ENCODE measurements at places on chromosomes 1 and 21. TPM values are rescaled to one million over a fixed set of nuclear protein-coding genes. Genes with fewer than 3 reads are reported as not detected.

TRAPPC10 gene
- 21.6 TPM for total RNA-seq

CBR1 gene
- total RNA-seq, result 111 TPM

SIPA1L2 gene
- 16.6 TPM for total RNA-seq

TNFSF18 gene
- total RNA-seq, result not detected

CACNA1S gene
- not detected for total RNA-seq

ZMYND12 gene
- 0.26 TPM for total RNA-seq

DUSP12 gene
- 61.9 TPM for total RNA-seq

ATPAF1 gene
- total RNA-seq, result 33.5 TPM

FAM72D gene
- 0.13 TPM for total RNA-seq

OPTC gene
- not detected for total RNA-seq

NBPF4 gene
- not detected for total RNA-seq

S100A9 gene
- total RNA-seq, result 735 TPM

ATP6V1G3 gene
- not detected for total RNA-seq

GJB5 gene
- total RNA-seq, result 95.8 TPM

JAM2 gene
- not detected for total RNA-seq

PDIK1L gene
- 8.4 TPM for total RNA-seq

PRAMEF11 gene
- not detected for total RNA-seq

HSF2BP gene
- 5.8 TPM for total RNA-seq

FAM72C gene
- not detected for total RNA-seq

TMEM52 gene
- 1.4 TPM for total RNA-seq

CNKSR1 gene
- total RNA-seq, result 11.8 TPM

NBPF11 gene
- total RNA-seq, result 4.6 TPM

SLC6A9 gene
- 13.4 TPM for total RNA-seq

ZNF687 gene
- total RNA-seq, result 12.8 TPM

DYNLT5 gene
- not detected for total RNA-seq

LMNA gene
- total RNA-seq, result 638 TPM

PLPPR5 gene
- not detected for total RNA-seq

CAMK1G gene
- total RNA-seq, result not detected

FCRL4 gene
- not detected for total RNA-seq

ADAMTS4 gene
- not detected for total RNA-seq

ECM1 gene
- 5.8 TPM for total RNA-seq

KRTAP7-1 gene
- not detected for total RNA-seq

USH2A gene
- not detected for total RNA-seq

VANGL2 gene
- 2.3 TPM for total RNA-seq

KCNC4 gene
- 0.53 TPM for total RNA-seq

CHI3L1 gene
- total RNA-seq, result 0.79 TPM

SPRR2F gene
- total RNA-seq, result not detected

DMBX1 gene
- not detected for total RNA-seq

PIP5K1A gene
- total RNA-seq, result 44.0 TPM

FAM131C gene
- 0.77 TPM for total RNA-seq

PCNX2 gene
- total RNA-seq, result 30.3 TPM

FGR gene
- 1.1 TPM for total RNA-seq

RGS8 gene
- total RNA-seq, result not detected

ANKRD35 gene
- 3.7 TPM for total RNA-seq

DCST1 gene
- not detected for total RNA-seq

RNF186 gene
- not detected for total RNA-seq

MMP23B gene
- 0.26 TPM for total RNA-seq
